ENCODE measurements at places on chromosomes 5 and 9.
A peak's percentile ranks its signal among the peaks of the same experiment; 100 is the strongest.

DNA sequence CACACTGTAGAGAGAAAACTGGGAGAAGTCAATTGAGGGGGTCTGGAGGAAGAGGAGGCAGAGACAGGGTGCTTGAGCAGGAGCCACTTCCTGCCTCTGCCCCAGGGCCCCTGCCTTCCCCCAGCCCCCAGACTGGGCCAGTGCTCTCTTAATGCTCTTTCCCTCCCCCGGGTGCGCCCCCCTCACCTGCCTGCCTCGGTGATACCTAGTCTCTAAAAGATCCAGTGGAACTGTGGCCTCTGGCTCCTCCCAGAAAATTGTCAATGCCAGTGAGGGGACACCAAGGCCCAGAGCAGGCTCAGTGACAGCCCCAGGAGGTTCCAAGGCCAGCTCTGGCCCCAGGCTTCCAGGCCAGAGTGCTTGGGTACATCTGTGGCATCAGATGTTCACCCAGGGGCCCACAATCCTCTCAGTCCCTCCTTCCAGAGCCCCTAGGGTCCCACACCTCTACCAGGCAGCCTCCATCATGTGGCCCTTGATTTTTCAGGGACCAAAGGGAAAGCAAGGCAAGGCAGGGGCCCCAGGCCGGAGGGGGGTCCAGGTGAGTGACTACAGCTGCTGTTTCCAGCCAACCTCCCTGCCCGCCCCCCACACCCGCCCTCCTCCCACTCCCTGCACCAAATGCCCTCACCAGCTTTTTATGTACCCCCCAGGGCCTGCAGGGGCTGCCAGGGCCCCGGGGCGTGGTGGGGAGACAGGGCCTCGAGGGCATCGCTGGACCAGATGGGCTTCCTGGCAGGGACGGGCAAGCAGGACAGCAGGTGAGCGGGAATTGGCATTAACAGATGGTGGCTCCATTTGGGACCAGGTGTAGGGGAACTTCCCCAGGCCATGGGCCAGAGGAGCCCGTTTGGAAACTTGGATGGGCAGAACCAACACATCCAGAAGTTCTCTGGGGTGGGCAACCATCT is 33.1 kb upstream of the ORM1 start:
- H3K27ac ChIP-seq: no peak overlapping the region
- H3K4me3 ChIP-seq: no peak overlapping the region
- peaks cover 26% of the 10 kb centered on the region for H3K36me3 ChIP-seq
- H3K27me3 ChIP-seq: no peaks in the 10 kb centered on the region

DNA sequence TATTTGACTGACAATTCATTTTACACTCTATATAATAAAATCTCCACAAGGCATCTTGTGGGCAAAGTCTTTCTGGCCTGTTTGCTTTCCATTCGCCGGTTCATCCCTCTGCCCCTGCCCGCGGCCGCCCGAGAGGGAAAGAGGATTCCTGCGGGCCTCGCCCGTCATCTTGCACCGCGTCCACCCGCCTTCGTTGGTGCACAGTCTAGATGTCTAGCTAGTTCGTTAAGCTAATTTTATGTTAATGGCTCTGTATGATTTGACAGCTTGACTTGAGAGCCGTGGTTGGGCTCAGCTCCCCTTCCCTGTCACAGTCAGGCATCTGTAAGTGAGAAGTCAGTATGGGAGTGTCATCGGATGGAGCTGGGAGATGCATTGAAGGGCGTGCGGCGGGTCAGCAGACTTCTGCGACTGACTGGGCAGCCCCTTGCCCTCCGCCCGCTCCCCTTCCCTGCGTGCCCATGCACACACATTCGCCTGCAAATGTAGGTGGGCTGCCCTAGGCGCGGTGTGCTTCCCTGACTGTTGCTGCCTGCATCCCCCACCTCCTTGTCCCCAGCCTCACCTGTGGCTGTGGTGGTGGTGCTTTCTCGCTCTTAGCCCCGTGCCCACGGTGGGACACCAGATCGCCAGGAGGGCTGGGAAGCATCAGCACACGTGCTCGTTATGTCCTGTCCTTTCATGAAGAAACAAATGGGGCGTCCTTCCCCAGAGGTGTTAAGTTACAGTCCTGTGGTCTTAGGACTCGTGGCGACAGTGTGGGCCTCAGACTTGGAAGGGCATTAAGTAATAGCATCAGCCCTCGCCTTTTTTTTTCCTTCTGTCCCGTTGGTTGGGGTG is 25.9 kb upstream of the PRDM12 start:
- no peak overlapping the region for H3K27ac ChIP-seq
- no peaks in the 10 kb centered on the region for H3K27me3 ChIP-seq
- no peaks in the 10 kb centered on the region for H3K4me1 ChIP-seq
- H3K36me3 ChIP-seq: peaks cover 38% of the 10 kb centered on the region

- no peaks in the 10 kb centered on the region for H3K36me3 ChIP-seq
- H3K4me3 ChIP-seq: peak overlapping the region; percentile 27
- no peaks in the 10 kb centered on the region for H3K27me3 ChIP-seq
- peak overlapping the region; percentile 59 for H3K27ac ChIP-seq
- DNase-seq: peak; percentile 47
- H3K4me1 ChIP-seq: peaks cover 4% of the 10 kb centered on the region
Observed at GRCh38 chr9:111356481-111357244, 26.6 kb upstream of the OR2K2 start.

- H3K27ac ChIP-seq: no peak overlapping the region
- no peak overlapping the region for H3K4me3 ChIP-seq
- no peaks in the 10 kb centered on the region for H3K27me3 ChIP-seq
- no peaks in the 10 kb centered on the region for H3K36me3 ChIP-seq
- peaks cover 23% of the 10 kb centered on the region for H3K4me1 ChIP-seq
Observed at GRCh38 chr9:20343325-20343724, 279.0 kb downstream of the MLLT3 start.

DNA sequence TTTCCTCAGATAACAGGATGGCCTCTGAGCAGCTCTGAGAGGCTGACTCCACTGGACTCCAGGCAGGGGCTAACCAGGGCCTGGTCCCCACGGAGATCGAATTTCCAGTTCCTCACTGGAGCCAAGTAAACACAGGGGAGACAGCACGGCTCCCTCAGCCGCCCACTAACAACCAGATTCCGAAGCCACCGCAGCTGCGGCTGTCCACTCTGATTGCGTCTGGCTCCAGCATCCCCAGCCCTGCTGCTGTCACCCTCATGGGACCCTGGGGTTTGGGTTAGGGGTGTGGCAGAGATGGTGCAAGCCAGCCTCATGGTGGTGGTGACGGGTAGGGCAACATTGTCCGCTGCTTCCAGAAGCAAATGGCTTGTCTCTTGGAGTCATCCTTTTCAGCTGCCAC is 172.6 kb downstream of the RGS3 start:
- DNase-seq: no peak
- H3K36me3 ChIP-seq: no peaks in the 10 kb centered on the region
- H3K4me1 ChIP-seq: peaks cover 36% of the 10 kb centered on the region
- no peaks in the 10 kb centered on the region for H3K27me3 ChIP-seq
- no peak overlapping the region for H3K27ac ChIP-seq

DNA sequence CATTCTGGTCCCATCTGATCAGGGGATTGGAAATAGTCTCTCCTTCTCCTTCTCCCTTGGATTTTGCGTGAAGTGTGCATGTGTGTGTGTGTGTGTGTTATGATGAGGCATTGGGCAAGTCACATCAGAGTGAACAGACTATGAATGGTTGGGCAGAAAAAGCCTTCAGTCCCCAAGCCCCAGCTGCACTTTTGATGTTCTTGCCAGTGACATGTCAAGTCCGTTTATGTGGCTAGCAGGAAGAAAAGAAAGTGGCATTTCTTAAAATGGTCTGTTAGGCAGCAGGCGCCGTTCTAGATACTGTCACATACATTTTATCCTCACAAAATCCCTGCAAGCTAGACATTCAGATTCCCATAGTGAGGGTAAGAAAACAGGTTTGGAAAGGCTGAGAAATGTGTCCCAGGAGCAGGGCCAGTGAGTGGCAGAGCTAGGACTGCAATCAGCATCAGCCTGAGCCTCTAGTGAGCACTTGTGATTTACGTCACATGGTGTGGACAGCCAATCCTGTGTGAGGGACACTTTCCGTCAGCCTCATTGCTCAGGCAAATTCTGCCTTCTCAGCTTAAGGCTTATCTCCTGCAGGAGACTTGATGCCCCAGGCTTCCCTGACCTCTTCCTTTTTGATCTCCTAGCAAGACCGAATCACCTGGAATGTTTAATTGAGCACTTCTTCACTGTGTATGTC is 60.4 kb downstream of the GLRA1 start:
- no peaks in the 10 kb centered on the region for H3K36me3 ChIP-seq
- no peak overlapping the region for H3K27ac ChIP-seq
- H3K4me1 ChIP-seq: no peaks in the 10 kb centered on the region
- H3K27me3 ChIP-seq: no peaks in the 10 kb centered on the region

GRCh38 chr5:143491646-143492045 is 88.2 kb upstream of the NR3C1 start:
- H3K27me3 ChIP-seq: no peaks in the 10 kb centered on the region
- no peaks in the 10 kb centered on the region for H3K4me1 ChIP-seq
- H3K27ac ChIP-seq: no peak overlapping the region
- no peak overlapping the region for H3K4me3 ChIP-seq
- no peak for DNase-seq
- H3K36me3 ChIP-seq: no peaks in the 10 kb centered on the region
